ACHN (cell line): ENCODE measurements at places on chromosomes 12 and 14.
A peak's percentile ranks its signal among the peaks of the same experiment; 100 is the strongest.

DNA sequence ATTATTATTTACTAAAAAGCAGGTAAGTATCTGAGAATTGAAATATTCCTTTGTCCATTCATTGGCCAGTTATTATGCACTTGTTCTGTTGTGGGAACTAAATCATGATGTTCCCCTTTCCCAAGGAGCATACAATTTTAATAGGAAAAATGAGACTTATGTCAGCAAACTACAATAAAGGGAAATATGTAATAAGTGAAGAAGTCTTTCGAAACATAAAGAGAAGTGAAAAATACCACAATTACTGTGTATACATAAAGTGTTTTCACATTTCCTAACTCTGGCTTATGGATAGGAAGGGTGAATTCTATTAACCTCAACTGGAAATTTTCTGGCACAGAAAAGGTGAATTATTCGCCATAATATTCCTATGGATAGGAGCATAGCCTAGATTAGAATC, 78.4 kb upstream of the DNM1L start:
- DNase-seq: no peak

DNA sequence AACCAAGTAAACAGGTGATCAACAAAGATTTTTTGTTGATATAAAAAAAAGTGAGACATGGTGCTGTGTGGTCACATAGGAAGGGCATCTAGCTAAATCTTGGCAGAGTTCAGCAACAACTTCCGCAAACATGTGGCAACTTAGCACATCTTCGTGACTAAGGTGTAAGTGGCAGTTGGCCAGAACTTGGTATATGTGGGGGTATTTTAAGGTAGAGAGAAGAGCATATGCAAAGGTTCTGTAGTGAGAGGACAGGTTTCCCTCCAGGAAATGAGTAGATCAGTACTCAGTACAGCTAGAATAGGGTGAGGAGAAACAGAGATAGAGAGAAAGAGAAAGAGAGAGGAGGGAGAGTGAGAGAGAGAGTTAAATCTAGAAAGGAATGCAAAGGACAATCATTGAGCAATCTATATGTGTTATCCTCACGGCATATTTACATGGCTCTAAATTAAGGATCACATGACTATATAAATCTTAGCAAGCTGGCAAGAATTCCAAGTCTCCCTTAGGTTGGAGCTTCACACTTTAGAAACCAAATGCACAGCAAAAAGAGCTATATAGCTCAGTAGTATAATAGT, 227.7 kb upstream of the HMGA2 start:
- DNase-seq: no peak

GRCh38 chr14:72892879-72893635, 844 bp downstream of the DPF3 start:
- DNase-seq: peak; percentile 31

GRCh38 chr12:19588951-19589350, 149.7 kb downstream of the AEBP2 start:
- no peak for DNase-seq
